ENCODE measurements at places on chromosomes 11 and 22.

GRCh38 chr11:74701351-74701750 lies 29.9 kb downstream of the CHRDL2 start:
- DNase-seq, result no peak

GRCh38 chr11:2797121-2797711 lies 88.4 kb downstream of the CDKN1C start:
- no peak for DNase-seq

GRCh38 chr11:73308003-73308960 lies at the start of gene ARHGEF17:
Gene ARHGEF17 (plus strand): TSS chr11:73308276. CDS start chr11:73308639, 363 bp downstream.
- DNase-seq, result no peak

DNA sequence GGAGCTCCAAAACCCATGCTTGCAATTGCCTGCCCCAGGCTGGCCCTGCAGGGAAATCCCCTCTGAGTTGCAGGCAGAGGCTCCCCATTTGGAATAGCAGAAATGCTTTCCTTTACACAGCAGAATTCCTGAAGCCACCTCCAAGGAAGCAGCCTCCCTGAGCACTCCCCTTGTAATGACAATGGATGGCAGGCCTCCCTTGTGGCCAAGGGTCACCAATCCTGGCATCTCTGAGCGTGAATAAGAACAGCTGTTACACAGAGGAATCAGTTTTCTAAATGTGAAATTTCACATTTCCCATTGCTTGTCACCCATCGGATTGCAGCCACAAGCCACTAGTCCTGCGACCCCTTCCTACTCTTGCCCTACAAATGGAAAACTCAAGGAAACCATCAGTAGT lies 107.6 kb downstream of the GALNT18 start:
- DNase-seq, result no peak

DNA sequence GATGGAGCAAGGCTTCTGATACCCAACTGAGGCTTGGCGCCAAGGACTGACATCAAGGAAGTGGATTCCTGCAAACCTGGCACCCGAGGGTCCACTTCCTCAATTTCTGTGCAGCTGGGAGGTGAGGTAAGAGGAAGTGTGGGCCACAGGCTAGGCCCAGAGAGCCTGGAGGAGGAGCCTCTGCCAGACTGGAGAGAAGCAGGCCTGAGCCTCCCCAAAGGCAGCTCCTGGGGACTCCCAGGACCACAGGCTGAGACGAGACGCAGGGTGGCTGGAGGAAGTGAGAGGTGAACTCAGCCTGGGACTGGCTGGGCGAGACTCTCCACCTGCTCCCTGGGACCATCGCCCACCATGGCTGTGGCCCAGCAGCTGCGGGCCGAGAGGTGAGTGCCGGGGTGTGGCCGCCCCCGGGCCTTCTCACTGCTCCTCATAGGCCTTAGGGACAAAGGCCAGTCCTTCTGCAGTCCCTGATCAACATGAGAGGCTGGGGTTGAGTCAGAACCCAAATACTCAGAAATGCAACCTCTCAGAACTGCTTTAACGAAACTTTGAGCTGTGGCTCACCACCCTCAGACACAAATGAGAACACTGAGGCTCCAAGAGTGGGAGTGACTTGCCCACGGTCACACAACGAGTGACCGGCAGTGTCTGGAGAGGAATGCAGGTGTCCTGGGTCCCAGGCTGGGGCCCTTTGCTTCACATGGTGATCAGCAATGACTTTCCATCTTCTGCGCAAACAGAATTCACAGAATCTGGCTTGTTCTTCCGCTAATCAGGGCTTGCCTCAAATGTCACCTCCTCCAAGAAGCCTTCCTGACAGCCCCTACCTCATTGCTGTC lies at the start of gene NCF4:
Gene NCF4 (plus strand): TSS at position 186 of the 839 bp plus-strand sequence. CDS start 166 bp downstream, at position 352.
- DNase-seq, result no peak

DNA sequence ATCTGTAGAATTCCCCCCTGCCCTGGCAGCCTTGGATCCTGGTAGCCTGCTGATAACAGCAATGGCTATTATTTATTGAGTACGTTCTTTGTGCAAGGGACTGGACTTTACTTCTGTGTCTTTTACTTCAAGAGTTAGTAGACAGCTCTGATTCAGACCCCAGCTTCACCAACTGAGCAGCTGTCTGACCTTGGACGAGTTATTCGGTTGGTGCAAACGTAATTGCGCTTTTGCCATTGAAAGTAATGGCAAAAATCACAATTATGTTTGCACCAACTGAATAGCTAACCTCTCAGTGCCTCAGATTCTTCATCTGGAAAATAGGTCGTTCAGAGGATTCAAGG lies 108.9 kb downstream of the TIMP3 start:
- DNase-seq, result no peak

DNA sequence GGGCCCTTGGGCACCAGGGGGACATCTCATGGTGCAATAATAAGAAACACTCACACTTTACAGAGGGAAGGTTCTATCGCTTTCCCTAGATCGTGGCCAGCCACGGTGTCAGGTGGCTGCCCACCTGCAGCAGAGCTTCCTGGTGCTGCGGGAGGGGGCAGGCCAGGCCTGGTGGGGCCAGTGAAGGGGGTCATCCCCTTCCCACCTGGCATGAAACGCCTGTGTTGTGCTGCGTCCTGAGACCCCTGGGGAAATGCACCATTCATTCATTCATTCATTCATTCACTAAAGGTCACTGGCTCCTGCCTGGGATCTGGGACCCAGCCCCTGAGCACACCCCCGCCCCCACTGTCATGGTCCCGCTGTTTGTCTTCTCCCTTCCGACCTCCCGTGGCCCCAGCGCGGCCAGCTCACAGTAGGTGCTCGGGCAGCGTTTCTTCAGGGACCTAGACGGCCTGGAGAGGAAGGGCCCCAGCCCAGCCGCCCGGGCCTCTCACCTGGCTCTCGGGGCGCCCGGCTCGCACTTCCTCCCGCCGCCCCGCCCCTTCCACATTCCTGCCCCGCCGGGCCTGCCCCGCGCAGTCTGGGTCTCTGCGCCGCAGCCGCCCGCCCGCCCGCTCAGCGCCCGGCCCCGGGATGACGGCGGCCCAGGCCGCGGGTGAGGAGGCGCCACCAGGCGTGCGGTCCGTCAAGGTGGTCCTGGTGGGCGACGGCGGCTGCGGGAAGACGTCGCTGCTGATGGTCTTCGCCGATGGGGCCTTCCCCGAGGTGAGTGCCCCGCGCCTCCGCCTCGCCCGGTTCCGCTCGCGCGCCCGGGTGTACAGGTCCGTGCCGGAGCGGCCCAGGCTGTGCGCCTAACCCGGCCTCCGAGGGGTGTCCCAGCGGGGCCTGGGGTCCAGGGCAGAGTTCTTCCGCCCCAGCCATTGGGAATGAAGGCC lies at the start of gene RHOD:
Gene RHOD (plus strand): TSS at position 581 of the 938 bp plus-strand sequence. CDS start 56 bp downstream, at position 637.
- no peak for DNase-seq
